Uterus (tissue), 4 donors: ENCODE measurements at places on chromosomes 5 and 9. TPM values are rescaled to one million over a fixed set of nuclear protein-coding genes. Genes with fewer than 3 reads are reported as not detected.

ZNF474 gene
- 0.37 TPM for total RNA-seq

DNA sequence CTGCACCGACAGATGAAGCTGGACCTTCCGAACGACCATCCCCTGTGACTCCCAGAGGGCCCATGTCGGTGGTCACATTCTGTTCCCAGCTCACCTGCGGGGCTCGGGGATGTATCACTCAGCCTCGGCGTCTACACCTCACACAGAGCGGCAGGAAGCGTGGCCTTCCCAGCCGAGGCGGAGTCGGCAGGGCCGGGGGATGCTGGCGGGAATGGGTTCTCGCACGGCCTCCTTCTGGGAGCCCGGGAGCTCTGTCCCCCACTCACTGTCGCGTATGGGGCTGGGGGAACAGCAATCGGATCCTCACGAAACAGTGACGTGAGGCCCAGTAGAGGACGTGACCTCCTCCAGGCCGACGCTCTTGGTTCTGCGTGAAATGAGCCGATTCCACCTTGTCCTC is 20.4 kb downstream of the NACC2 start:
- H3K27ac ChIP-seq, result no peak overlapping the region
- no peaks in the 10 kb centered on the region for H3K4me1 ChIP-seq
- no peaks in the 10 kb centered on the region for H3K27me3 ChIP-seq
- H3K4me3 ChIP-seq, result no peak overlapping the region
- no peaks in the 10 kb centered on the region for H3K36me3 ChIP-seq

DNA sequence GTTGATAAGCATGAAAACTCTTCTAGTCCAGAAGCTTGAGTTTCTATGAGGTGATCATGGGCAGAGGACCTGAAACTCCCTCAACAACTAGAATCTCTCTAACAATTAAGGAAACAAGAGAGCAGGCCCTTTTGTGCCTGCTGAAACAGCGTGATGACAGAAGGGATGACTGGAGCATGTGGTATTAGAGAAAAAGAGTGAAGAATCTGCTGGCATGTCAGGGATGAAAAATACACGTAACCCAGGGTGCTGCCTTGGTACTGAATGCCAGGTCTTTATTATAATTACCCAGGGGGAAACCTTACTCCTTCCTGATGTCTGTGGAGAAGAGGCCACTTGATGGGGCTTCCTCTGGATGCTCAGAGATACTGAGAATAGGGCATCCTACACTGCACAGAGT is 167.8 kb downstream of the CRB2 start:
- no peaks in the 10 kb centered on the region for H3K4me1 ChIP-seq
- DNase-seq, result no peak
- no peaks in the 10 kb centered on the region for H3K36me3 ChIP-seq

- H3K36me3 ChIP-seq, result no peaks in the 10 kb centered on the region
- DNase-seq, result no peak
- H3K27ac ChIP-seq, result no peak overlapping the region
Measured at GRCh38 chr9:82491604-82492003, 503.0 kb downstream of the SPATA31D1 start.

DNA sequence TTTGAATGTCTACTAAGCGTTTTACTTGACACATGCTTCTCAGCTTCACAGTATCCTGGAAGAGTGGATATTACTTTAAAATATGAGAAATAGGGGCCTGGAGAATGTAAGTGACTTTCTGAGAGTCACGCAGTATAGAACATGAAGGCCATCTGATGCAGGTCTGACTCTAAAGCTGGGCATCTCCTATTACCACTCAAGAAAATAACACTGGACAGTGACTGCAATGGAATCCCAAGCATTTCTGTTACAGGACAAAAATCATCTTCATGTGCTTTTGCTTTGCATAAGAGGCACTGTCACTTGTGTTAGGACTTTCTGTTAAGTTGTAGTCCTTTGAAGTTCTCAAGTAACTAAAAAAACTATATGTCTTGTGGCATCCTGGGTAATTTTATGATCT is 335.5 kb downstream of the FBXL7 start:
- H3K4me3 ChIP-seq, result no peak overlapping the region
- DNase-seq, result no peak
- no peaks in the 10 kb centered on the region for H3K27me3 ChIP-seq
- H3K36me3 ChIP-seq, result no peaks in the 10 kb centered on the region
- no peak overlapping the region for H3K27ac ChIP-seq

DNA sequence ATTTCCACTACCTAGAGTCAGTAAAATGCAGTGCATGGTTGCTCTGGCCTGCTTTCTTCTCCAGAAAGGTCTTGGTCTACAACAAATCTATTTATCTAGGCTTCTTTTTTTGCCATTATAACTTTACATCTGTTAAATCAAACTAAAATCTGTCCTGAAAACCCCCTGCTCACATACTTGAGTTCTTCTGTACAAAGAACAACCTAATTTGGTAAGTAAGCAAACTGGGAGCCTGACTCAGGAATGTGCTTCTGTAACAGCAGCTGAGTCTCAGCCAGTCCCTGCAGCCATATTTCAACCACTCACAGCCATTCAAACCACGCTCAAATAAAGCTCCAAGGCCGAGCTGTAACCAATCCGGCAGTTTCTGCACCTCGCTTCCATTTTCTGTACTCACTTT is 95.8 kb downstream of the PLPP1 start:
- no peaks in the 10 kb centered on the region for H3K36me3 ChIP-seq
- H3K4me1 ChIP-seq, result peaks cover 7% of the 10 kb centered on the region
- H3K27ac ChIP-seq, result peak overlapping the region; percentile 89
- no peaks in the 10 kb centered on the region for H3K27me3 ChIP-seq
- H3K4me3 ChIP-seq, result no peak overlapping the region

DNA sequence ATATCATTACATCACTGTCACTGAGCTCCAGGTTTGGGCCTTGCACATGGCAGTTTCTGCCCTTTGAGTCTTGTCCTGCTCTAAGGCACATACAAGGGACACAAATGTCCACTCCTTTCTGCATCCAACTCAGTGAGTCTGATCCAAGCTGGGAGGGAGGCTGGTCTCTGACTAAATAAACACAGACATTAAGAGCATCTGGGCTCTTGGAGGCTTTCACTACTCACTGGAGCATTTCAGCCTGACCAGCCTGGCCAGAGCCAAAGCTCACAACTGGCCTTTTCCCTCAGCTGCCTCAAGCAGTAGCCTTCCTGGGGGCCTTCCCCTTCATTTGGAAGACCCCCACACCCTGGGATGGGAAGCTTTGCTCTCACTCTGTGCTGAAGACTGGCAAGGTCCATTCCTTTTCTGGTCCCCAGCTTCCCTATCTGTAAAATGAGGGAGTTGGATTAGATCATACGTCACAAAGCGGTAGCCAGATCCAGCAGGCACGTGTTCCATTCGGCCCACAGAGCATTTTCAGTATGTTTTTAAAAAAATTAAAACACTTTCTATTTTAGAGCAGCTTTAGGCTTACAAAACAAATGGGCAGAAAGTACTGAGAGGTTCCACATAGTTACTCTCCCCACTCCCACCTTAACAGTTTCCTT is 58.6 kb upstream of the XPA start:
- no peak overlapping the region for H3K4me3 ChIP-seq
- no peak overlapping the region for H3K27ac ChIP-seq
- no peaks in the 10 kb centered on the region for H3K27me3 ChIP-seq
- no peak for DNase-seq
- H3K4me1 ChIP-seq, result no peaks in the 10 kb centered on the region

GRCh38 chr5:6545036-6545693 is 87.7 kb downstream of the NSUN2 start:
- no peak overlapping the region for H3K27ac ChIP-seq
- no peak for DNase-seq
- no peaks in the 10 kb centered on the region for H3K27me3 ChIP-seq
- H3K4me1 ChIP-seq, result no peaks in the 10 kb centered on the region
